Tibial nerve (tissue), 4 donors: ENCODE measurements at places on chromosomes 2 and 18. TPM values are rescaled to one million over a fixed set of nuclear protein-coding genes. Genes with fewer than 3 reads are reported as not detected.

RAB10 gene
- 133 TPM for total RNA-seq

- DNase-seq: no peak
- no peaks in the 10 kb centered on the region for H3K36me3 ChIP-seq
- H3K4me3 ChIP-seq: no peak overlapping the region
- no peaks in the 10 kb centered on the region for H3K4me1 ChIP-seq
- H3K27ac ChIP-seq: no peak overlapping the region
These were observed 30.1 kb upstream of the FMNL2 start for GRCh38 chr2:152304836-152305235.

- DNase-seq: no peak
- no peak overlapping the region for H3K27ac ChIP-seq
- H3K4me3 ChIP-seq: no peak overlapping the region
- no peaks in the 10 kb centered on the region for H3K36me3 ChIP-seq
- H3K27me3 ChIP-seq: no peaks in the 10 kb centered on the region
These were observed 49.7 kb downstream of the TRIB2 start for GRCh38 chr2:12766421-12766879.

- H3K27ac ChIP-seq: no peak overlapping the region
- DNase-seq: no peak
- H3K4me3 ChIP-seq: no peak overlapping the region
- H3K4me1 ChIP-seq: no peaks in the 10 kb centered on the region
- no peaks in the 10 kb centered on the region for H3K36me3 ChIP-seq
These were observed 19.5 kb downstream of the DGUOK start for GRCh38 chr2:73946215-73946614.

DNA sequence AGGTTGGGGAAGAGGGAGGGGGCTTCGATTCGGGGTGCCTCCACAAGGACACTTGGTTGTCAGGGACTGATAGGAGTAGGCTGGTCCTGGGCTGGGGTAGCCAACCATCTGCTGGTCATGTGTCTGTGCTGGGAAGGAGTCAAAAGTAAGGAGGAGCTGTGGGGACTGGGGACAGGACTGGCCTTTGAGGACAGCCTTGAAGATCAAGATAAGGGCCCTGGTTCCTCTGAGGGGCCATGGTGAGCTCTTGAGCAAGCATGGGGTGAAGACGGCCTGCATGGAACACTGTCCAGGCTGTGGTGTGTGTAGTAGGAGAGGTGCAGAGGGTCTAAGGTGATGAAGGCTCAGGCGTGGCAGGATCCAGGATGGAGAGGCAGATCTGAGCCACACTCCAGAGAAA, 1.7 kb downstream of the CYP27A1 start:
- no peaks in the 10 kb centered on the region for H3K27me3 ChIP-seq
- peaks cover 48% of the 10 kb centered on the region for H3K4me1 ChIP-seq
- peak overlapping the region; percentile 94 for H3K27ac ChIP-seq
- H3K36me3 ChIP-seq: peaks cover 9% of the 10 kb centered on the region
- H3K4me3 ChIP-seq: peak overlapping the region; percentile 71

GRCh38 chr2:18745431-18746272, 156.3 kb upstream of the NT5C1B start:
- DNase-seq: no peak
- H3K27me3 ChIP-seq: no peaks in the 10 kb centered on the region
- H3K4me1 ChIP-seq: no peaks in the 10 kb centered on the region
- no peak overlapping the region for H3K4me3 ChIP-seq
- H3K27ac ChIP-seq: no peak overlapping the region
- no peaks in the 10 kb centered on the region for H3K36me3 ChIP-seq

GRCh38 chr2:9984217-9984739, 32.8 kb downstream of the GRHL1 start:
- H3K36me3 ChIP-seq: no peaks in the 10 kb centered on the region
- DNase-seq: no peak
- H3K27ac ChIP-seq: peak overlapping the region; percentile 41
- peaks cover 21% of the 10 kb centered on the region for H3K4me1 ChIP-seq

GRCh38 chr18:23864624-23865023, 149.9 kb upstream of the TTC39C start:
- H3K27me3 ChIP-seq: no peaks in the 10 kb centered on the region
- H3K27ac ChIP-seq: peak overlapping the region; percentile 84
- H3K4me3 ChIP-seq: no peak overlapping the region
- no peak for DNase-seq
- peaks cover 18% of the 10 kb centered on the region for H3K4me1 ChIP-seq

- H3K27ac ChIP-seq: no peak overlapping the region
- no peaks in the 10 kb centered on the region for H3K36me3 ChIP-seq
- DNase-seq: no peak
- no peaks in the 10 kb centered on the region for H3K27me3 ChIP-seq
- no peak overlapping the region for H3K4me3 ChIP-seq
These were observed 93.5 kb upstream of the TACR1 start for GRCh38 chr2:75292826-75293225.

- no peaks in the 10 kb centered on the region for H3K4me1 ChIP-seq
- H3K36me3 ChIP-seq: no peaks in the 10 kb centered on the region
- DNase-seq: no peak
- no peaks in the 10 kb centered on the region for H3K27me3 ChIP-seq
These were observed 52.5 kb downstream of the RNF152 start for GRCh38 chr18:61840324-61840723.

- no peak overlapping the region for H3K4me3 ChIP-seq
- no peak for DNase-seq
- no peak overlapping the region for H3K27ac ChIP-seq
- no peaks in the 10 kb centered on the region for H3K27me3 ChIP-seq
- H3K36me3 ChIP-seq: no peaks in the 10 kb centered on the region
These were observed 220.5 kb downstream of the CYP26B1 start for GRCh38 chr2:71926876-71927756.

- H3K4me3 ChIP-seq: no peak overlapping the region
- no peaks in the 10 kb centered on the region for H3K4me1 ChIP-seq
- H3K36me3 ChIP-seq: no peaks in the 10 kb centered on the region
- H3K27ac ChIP-seq: peak overlapping the region; percentile 57
- DNase-seq: peak; percentile 35
- H3K27me3 ChIP-seq: no peaks in the 10 kb centered on the region
These were observed 187.4 kb upstream of the NCKAP5 start for GRCh38 chr2:133755480-133756300.

DNA sequence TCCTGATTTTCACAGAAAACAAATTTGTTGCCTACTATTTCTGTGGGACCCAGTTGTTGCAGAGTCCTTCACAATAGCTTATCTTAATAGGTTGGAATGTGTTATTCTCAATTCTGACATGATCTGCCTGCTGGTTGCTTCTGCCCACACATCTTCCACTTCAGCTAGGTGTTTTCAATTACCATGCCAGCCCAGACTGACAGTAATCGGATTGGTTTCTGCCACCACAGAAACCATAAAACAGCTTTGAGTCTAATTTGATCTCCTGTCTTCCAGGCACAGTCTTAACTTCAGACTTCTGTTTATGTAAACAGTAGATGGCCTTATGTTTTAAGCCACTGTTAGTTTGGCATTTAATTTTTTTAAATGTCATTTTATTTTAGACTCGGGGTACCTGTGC, 248.2 kb upstream of the RBMS1 start:
- no peaks in the 10 kb centered on the region for H3K36me3 ChIP-seq
- no peaks in the 10 kb centered on the region for H3K4me1 ChIP-seq
- no peak overlapping the region for H3K4me3 ChIP-seq
- H3K27ac ChIP-seq: no peak overlapping the region

GRCh38 chr2:157127249-157128012, 130.1 kb upstream of the GALNT5 start:
- no peak overlapping the region for H3K4me3 ChIP-seq
- no peak overlapping the region for H3K27ac ChIP-seq
- H3K36me3 ChIP-seq: no peaks in the 10 kb centered on the region
- H3K27me3 ChIP-seq: no peaks in the 10 kb centered on the region
- no peak for DNase-seq
- H3K4me1 ChIP-seq: no peaks in the 10 kb centered on the region

- no peaks in the 10 kb centered on the region for H3K27me3 ChIP-seq
- no peak overlapping the region for H3K27ac ChIP-seq
- H3K4me1 ChIP-seq: no peaks in the 10 kb centered on the region
- no peak for DNase-seq
- H3K36me3 ChIP-seq: no peaks in the 10 kb centered on the region
These were observed 52.0 kb downstream of the TNP1 start for GRCh38 chr2:216807857-216808272.

DNA sequence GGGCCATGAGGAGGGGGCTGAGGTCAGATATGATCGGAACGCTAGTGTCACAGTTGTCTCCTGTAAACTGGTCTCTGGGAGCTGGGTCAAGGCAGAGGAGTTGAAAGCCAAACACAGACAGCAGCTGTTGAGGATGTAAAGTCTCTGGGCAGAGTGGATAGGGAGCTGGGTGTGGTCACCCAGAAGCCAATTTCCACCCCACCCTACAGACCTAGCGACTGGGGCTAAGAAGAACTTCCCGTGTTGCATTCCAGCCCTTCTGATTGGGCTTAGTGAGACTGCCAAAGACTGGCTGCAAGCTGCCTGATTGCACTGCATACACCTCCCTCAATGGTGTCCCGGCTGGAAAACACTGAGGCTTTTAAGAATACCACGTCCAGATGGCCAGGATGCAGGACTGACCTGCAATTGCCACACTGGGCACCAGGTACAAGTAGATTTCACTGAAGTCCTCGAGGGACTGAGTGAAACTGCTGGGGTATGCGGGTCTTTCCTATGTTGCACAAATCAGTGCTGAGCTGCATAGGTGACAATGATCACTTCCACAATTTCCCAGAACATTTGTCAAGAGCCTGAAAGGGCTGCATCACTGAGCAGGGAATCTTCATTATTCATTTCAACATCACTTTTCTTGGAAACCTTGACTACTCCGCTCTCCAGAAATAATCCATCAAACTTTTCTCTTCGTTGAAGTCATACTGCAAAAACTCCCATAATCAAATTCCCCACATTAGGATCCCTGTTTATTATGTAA, 43.1 kb upstream of the EML4 start:
- H3K27ac ChIP-seq: peak overlapping the region; percentile 45
- DNase-seq: no peak
- H3K27me3 ChIP-seq: no peaks in the 10 kb centered on the region

DNA sequence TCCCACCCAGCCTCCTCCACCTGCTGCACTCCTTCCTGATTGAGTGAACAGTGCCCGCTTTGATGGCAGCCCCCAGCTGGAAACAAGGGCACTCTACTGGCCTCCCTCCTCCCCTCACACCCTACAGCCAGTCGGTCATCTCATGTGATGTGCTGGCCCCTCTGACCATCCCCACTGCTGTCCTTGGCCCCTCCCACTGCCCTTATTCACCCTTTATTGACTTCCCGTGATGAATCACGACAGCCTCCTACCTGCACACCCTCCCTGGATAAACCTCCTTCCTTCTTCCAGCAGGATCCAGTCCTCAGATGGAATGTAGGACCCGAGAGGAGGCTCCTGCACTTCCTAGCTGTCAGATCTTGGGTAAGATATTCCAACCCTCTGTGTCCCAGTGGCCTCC, 186.5 kb upstream of the SH3BP4 start:
- DNase-seq: no peak
- no peaks in the 10 kb centered on the region for H3K4me1 ChIP-seq
- no peak overlapping the region for H3K27ac ChIP-seq
- no peaks in the 10 kb centered on the region for H3K36me3 ChIP-seq
- H3K4me3 ChIP-seq: no peak overlapping the region

DNA sequence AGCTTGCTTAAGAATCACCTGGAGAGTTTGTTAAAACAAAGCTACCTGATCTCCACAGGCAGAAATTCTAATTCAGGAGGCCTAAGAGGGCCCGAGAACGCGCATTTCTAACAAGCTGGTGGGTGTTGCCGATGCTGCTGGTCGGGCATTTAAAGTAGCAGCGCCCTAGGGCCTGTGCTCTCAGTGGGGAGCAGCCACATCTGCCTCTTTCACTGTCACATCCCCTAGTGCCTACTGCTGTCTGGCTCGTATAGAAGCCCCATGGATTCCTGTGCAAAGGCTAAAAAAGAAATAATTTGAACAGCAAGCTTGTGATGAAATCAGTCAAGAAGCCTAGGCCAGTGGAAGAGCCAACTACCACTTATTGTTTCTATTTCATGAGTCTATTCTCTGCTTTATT, 126.7 kb upstream of the SMIM21 start:
- no peak overlapping the region for H3K4me3 ChIP-seq
- H3K27me3 ChIP-seq: no peaks in the 10 kb centered on the region
- no peak for DNase-seq
- H3K27ac ChIP-seq: no peak overlapping the region

DNA sequence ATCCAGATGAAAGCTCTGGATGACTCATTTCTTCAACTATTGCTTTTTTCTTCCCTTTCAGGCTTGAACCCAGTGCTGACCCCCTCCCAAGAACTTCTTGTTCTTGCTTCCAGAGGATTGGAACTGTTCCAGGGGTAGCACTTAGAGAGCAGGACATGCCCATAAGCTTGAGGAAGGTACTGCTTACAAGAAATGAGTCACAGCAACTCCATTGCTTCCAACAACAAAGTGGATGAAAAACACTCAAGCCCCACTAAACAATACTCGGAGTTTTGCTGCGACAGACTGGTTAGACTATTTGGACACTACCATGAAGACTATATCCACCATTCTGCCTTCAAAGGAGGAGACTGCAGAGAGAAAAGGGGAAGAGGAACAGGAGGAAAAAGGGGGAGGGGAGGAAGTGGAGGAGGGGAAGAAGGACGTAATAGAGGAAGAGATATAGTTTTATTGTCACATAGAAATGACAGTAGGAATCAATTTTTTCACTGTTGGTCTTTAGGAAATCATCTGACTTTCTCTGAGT, 1.6 kb upstream of the EPC2 start:
- no peaks in the 10 kb centered on the region for H3K27me3 ChIP-seq
- H3K27ac ChIP-seq: no peak overlapping the region
- DNase-seq: peak; percentile 46
- H3K36me3 ChIP-seq: no peaks in the 10 kb centered on the region

DNA sequence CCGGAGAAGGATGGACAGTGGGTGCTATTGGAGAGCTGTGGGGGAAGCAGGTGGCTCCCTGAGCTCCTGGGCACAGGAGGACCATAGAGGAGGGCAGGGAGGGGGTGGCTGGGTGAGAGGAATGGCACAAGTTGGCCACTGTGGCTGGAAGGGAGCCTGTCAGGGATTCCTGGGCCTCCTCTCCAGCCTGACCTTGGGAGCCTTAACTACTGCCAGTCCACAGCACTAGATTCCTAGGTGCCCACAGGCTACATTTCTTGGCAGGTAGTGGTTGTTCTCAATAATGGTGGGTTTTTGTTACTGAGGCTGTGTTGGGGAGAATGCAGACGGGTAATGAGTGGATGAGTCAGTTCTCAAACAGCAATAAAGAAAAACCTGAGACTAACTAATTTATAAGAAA, 26.0 kb downstream of the EFHD1 start:
- H3K4me3 ChIP-seq: no peak overlapping the region
- no peaks in the 10 kb centered on the region for H3K27me3 ChIP-seq
- H3K27ac ChIP-seq: no peak overlapping the region
- no peaks in the 10 kb centered on the region for H3K4me1 ChIP-seq
- H3K36me3 ChIP-seq: peaks cover 9% of the 10 kb centered on the region
- no peak for DNase-seq

DNA sequence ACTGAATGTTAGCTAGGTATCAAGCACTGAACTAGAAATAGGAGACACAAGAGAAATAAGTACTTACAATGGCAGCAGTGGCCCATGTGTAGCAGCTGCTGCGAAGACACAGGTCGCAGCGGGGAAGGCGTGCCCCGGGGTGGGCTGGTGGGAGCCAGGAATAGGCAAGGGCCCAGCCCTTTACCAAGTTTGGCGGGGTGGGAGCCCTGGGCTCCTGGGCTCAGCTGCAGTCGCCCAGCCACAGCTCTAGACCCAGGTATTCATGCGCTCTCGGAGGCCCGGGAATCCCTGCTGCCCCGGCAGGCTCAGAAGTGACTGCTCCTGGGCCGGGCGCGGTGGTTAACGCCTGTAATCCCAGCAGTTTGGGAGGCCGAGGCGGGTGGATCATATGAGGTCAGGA, 1287.3 kb downstream of the CNTNAP5 start:
- H3K4me3 ChIP-seq: no peak overlapping the region
- H3K4me1 ChIP-seq: no peaks in the 10 kb centered on the region
- H3K36me3 ChIP-seq: no peaks in the 10 kb centered on the region
- no peak overlapping the region for H3K27ac ChIP-seq
